Mesothelial cell of epicardium (in vitro differentiated cells): ENCODE measurements at places on chromosomes 13 and 19.
A peak's percentile ranks its signal among the peaks of the same experiment; 100 is the strongest.

GRCh38 chr13:109740121-109740520 lies 46.3 kb downstream of the IRS2 start:
- DNase-seq: no peak

DNA sequence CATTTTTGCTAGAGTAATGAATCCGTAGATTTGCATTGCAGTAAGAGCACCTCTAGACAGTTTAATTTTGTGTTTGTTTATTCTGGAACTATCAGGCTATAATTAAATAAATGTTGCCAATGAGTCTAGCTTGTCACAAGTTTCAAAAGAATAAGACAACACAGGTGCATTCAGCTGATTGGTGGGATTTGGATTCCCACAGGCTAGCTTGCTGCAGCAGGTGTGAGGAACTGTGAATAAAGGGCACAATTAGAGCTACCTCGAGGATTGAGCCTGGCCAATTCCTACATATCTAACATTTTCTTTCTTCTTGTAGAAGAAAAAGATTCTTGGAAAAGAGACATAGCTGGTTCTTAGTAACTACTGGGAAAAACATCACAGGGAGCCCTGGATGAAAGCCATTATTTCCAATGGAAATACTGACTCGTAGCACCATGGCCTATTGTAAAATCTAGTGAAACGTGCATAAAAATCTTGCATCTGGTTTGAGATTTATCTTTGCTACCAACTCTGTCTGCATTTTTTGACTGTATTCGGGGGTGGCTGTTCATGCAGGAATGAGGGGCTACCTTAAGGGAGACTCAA lies 360.9 kb downstream of the FGF9 start:
- no peak for DNase-seq

GRCh38 chr13:91639330-91639729 lies 240.9 kb downstream of the GPC5 start:
- no peak for DNase-seq

DNA sequence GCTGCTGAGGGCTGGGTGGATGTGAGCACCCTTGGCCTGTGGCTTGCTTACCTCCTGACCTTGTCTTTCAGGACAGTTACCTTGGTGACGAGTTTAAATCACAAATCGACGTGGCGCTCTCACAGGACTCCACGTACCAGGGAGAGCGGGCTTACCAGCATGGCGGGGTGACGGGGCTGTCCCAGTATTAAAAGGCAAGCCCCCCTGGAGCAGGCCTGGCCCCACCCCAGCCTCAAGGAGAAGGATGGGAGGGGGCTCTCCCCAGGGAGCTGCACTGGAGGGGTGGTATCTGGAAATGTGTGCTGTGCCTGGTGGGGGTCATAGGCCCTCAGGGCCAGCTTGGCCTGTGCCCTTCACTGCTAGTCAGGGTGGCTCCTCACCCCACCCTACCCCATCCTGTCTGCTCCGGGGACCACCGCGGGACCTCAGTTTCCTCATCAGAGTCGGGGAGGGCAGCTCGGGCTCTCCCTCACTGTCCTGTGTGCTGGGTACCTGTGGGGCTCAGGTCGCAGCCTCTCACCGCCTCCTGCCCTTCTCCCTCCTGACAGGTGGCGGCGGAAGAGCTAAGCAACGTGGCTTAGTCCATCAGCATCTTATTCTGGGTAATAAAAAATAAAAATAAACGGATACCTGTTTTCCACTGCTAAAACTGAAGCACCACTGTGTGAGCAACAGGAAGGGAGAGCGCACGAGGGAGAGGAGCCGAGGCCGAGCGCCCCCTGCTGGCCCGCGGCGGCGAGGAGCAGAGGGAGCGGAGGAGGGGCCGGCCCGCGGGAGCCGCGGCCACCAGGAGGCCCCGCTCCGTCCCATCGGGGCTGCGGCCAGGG lies 29.8 kb downstream of the CERS1 start:
- peak; percentile 85 for DNase-seq
